HEK293T (cell line): ENCODE measurements at places on chromosomes 16 and 17.

DNA sequence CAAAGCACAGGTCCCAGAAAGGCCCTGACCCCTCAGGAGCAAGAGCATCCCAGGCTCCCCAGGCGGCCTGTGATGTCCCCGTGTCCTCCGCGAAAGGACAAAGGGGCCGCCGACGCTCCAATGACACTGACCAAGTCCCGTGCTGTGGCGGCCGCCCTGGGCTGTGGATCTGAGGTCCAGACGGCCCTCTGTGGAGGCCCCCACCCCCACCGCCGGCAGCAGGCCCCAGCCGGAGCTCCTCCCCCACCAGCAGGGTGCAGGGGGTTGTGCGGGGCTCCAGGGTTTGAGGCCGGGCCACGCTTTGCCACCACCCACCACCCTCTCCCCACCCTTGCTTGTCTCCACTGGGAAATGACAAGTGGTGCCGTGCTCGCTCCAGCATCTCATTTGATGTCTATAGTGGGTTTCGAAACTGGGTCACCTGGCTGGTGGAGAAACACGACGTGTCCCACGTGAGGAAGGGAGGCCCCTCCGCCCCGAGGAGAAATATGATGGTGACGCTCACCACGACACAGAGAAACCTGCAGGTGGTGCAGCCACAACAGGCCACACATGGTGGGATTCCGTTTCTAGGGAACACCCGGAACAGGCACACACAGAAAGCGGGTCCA is 31.2 kb upstream of the ZNF469 start:
- DNase-seq, result no peak

DNA sequence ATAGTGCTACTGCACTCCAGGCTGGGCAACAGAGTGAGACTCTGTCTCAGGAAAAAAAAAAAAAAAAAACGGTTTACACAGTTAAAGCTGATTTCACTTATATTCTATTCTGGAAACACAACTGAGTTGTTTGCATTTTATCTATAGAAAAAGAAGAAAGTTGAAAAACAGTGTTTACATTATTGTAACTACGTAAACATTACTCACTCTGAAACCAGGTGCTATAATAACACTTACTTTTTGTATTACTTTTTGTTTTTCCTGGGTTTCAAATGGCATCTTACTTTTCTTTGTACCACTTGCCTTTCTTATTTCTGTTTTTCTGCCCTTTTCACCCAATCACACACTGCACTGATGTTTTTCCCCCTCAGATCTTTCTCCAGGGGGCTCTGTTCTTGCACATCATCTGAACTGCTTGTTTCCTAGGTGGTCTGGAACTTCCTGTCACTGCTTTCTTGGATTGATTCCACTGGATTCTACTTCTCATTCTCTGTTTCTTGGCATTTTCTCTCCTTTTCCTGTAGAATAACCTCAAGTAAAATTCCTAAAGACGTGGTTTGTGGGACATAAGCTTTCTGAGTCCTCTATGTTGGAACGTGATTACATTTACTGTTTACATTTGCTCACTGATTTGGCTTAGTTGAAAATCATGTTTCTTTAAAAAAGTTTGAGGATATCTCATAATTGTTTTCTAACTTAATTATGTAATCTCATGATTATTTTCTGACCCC is 142.1 kb downstream of the HS3ST3B1 start:
- no peak for DNase-seq

DNA sequence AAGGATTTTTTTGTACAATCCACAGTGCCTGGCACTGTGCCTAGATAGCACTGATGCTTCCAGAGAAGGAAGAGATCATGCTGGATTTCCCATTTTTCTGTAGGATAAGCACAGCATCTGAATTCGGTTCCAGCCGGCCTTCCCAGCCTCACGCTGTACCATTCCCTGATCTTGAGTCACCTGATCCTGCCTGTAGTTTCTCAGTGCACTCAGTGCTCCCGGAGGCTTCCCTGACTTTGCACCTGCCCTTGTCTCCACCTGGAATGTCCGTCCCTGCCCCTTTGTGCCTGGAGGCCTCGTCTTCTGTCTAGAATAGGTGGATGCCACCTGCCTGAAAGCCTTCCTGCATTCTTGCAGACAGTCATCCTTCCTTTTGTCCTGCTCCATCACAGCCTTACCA is 179.9 kb downstream of the CCDC182 start:
- DNase-seq, result no peak

DNA sequence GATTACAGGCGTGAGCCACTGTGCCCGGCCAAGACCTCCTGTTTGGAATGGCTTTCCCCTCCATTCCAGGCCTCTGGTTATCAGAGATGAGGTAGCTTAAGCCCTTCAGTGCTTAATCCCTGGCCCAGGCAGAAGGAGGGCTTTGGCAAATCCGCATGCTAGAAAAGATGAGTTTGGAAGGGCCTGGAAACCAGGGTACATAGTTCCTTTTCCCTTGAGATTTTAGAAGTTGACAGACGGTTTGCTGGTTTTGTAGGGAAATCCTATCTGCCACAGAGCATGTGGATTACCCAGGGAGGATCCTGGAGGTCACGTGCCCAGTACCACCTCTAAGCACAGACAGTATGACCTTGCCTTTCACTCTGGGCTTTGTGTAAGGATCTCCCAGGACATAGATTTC is 114.7 kb upstream of the CACNG3 start:
- DNase-seq, result no peak

GRCh38 chr17:80782536-80783427 is 208.9 kb upstream of the CHMP6 start:
- no peak for DNase-seq

DNA sequence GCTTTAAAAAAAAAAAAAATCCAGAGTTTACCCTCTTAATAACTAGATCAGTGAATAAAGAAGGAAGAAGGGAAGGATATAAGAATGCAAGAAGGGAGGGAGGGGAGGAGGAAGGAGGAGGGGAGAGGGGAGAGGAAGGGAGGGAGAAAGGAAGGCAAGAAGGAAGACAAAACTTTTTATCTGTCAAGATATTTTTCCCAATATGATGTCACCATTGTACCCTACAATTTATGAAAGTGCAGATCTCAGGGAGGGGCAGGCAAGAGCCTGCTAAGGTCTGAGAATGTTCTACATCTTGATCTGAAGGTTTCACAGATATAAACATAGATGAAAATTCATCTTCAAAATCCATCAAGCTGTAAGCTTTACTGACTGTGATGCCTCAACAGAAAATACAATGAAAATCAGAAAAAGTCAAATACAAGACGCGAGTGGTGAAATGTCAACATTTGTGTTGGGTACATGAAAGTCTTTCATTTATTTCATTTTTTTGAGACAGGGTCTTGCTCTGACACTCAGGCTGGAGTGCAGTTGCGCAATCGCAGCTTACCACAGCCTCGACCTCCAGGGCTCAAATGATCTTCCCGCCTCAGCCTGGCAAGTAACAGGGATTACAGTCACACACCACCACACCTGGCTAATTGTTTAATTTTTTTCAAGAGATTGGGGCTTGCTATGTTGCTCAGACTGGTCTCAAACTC is 57.1 kb upstream of the EMP2 start:
- DNase-seq, result no peak

DNA sequence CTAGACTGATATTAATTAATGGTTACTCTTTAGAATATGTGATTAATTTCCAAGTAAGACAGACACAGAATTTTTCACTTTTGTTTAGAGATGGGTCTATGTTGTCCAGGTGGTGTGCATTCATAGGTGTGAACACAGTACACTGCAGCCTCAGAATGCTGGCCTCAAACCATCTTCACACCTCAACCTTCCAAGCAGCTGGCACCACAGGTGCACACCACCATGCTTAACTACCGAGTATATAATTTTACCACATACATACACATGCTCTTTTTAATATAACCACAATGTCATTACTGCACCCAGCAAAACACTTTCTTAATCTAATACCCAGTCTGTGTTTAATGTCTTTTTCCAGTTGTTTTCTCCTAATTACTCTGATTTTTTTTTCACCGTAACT is 23.9 kb downstream of the N4BP1 start:
- no peak for DNase-seq

DNA sequence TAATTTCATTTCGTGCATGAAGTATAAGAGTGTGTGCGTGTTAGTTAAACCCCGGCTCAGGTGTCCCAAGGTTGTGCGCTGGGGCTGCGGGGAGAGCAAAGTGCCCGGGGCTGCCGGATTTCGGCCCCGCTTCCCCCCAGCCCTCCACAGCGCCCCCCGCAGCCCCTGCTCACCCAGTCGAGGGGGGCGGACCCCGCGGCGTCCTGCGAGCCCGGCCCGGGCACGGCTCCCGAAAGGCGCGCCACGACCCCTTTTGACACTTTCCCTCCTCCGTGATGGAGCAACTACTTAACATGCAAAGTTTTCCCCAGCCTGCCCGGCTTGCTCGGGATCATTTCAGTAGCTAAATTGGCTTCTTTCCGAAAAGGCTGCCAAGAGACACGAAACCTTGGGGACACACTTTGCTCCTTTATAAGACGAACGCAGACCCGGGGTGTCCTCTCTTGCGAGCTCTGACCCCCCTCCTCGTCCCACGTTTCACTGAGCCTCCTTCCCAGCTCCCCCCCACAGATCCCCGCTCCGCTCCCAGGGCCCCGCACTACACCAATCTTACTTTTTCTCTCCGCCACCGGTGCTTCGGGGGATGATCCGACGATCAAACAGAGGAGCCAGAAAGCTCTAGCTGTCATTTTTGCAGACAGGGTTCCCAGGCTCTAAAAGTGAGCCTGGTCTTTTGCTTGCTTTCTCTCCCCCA is 552 bp downstream of the C17orf58 start:
- DNase-seq, result no peak

GRCh38 chr17:6066183-6066948 is 3.8 kb upstream of the WSCD1 start:
- no peak for DNase-seq
